ENCODE measurements at places on chromosomes 3 and 15.

GRCh38 chr3:80285388-80285787, 517.6 kb upstream of the ROBO1 start:
- DNase-seq = no peak

- no peak for DNase-seq
Observed at GRCh38 chr3:51216291-51216690, 168.8 kb upstream of the MANF start.

GRCh38 chr15:101709466-101709865, 14.8 kb downstream of the TARS3 start:
- DNase-seq = no peak

DNA sequence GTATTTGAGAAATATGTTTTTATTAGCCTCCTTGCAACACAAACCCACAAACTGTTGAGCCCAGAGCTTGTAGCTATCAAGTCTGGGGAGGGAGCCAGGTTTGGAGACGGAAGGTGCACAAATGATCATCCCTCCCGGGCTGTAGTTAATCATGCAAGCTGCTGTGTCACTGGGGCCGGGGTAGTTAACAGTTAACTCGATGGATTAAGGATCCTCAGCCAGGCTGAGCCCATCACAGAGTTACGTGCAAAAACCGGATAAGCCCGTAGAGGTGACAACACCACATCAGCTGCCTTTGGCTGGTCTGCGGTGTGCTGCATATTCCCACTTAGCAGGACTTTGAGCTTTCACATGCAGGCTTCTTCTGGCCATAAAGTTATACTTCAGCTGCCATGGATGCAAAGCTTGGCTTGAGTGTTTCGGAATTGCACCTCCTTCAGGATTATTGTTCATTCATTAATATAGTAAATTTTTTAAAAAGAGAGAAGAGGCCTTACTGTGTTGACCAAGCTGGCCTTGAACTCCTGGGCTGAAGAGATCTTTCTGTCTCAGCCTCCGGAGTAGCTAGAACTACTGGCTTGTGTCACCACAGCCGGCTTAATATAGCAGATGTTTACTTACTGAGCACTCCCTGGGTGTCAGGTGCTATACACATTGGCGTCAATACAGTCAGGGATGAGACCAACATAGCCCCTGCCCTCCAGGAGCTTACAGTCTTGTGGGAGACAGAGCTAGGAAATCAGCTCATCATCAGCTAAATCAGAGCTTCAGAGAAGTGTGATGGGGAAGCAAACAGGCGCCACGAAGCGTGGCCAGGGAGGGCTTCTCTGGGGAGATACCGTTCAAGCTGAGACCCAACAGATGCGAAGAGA, 226.8 kb upstream of the BHLHE40 start:
- no peak for DNase-seq

- no peak for DNase-seq
Observed at GRCh38 chr3:62604751-62605351, 231.5 kb upstream of the FEZF2 start.

Measured in progenitor cell of endocrine pancreas (in vitro differentiated cells).